ENCODE measurements at places on chromosomes 4 and X.

DNA sequence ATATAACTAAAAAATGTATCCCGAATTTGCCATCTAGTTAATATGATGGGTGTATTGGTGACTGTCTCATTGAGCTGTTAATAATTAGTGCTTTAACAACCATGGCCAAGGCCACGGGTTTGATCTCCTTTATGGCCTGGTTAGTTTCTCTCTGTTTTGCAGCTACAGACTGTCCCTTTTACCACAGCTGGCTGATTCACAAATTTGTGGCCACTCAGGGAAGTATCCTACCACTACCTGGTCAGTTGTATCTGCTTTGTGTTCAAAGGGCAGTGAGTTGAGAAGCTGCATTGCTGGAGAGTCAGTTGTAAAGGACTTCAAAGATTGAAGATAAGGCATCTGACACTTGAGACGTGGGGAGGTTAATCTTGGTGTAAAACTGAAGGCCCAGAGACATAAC lies 219.1 kb upstream of the BMP3 start:
- DNase-seq = no peak

GRCh38 chrX:133681421-133681820 lies 266.1 kb upstream of the GPC4 start:
- DNase-seq = no peak

- DNase-seq = peak; percentile 42
These were observed 4.6 kb downstream of the MMAA start for GRCh38 chr4:145623831-145624230.

DNA sequence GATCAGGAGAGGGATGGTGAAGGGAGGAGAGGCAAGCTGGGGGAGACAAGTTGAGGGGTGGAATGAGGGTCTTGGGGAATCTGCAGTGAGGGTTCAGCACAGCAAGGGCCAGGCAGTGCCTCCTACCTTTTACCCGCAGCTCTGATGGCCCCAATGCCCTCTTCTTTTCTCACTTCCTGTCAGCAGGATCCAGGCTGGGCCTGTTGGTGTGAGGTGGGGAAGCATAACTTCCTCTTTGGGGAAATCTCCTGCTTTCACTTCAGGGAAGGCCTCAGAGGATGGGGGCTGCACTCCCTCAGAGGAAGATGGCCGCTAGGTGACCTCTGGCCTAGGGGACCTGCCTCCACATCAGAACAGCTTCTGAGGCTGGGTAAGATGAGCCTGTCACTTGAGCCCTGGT lies 36.5 kb downstream of the EFNB1 start:
- DNase-seq = no peak

- no peak for DNase-seq
These were observed 372.8 kb downstream of the KLHL4 start for GRCh38 chrX:87890437-87890836.

- DNase-seq = peak; percentile 75
These were observed 113.0 kb downstream of the ARX start for GRCh38 chrX:24902806-24903205.

DNA sequence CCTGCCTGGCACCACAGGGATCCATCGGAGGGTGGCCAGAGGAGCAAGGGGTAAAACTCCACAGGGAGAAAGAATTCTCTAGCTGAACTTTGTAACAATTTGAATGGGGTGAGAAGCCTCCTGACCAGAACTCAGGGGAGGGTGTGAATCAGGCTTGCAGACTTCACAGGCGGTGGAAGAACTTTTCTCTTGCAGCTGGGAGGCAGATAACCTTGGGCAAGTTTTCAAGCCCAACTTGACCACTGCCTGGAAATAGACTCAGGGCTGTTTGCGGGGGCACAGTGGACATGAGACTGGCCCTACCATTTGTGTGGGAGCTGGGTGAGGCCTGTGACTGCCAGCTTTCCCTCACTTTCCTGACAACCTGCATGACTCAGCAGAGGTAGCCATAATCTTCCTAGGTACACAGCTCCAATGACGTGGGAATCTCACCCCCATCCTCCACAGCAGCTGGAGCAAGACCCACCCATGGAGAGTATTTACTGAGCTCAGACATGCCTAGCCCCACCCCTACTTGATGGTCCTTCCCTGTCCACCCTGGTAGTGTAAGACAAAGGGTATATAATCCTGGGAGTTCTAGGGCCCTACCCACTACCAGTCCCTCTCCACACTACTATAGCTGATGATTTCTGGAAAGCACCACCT lies 210.0 kb upstream of the AGTR2 start:
- DNase-seq = no peak

GRCh38 chrX:20026278-20026677 lies 35.4 kb upstream of the BCLAF3 start:
- peak; percentile 29 for DNase-seq
